Airway epithelial cell (primary cell): ENCODE measurements at places on chromosomes 16 and 17. TPM values are rescaled to one million over a fixed set of nuclear protein-coding genes. Genes with fewer than 3 reads are reported as not detected.

TMEM238L gene
- total RNA-seq, result not detected in 2 replicates

CSH1 gene
- not detected in 2 replicates for total RNA-seq

PTX4 gene
- total RNA-seq, result not detected in 2 replicates

WNT3 gene
- 0.60 and 1.1 TPM in 2 replicates for total RNA-seq

TP53TG3C gene
- not detected in 2 replicates for total RNA-seq

ARHGAP44 gene
- 1.3 and 1.9 TPM in 2 replicates for total RNA-seq

NPIPA3 gene
- total RNA-seq, result not detected in 2 replicates

SALL1 gene
- 0.09 TPM in 1 of 2 replicates, not detected in the other for total RNA-seq

CORO7 gene
- total RNA-seq, result 12.4 and 19.3 TPM in 2 replicates

TPSAB1 gene
- not detected in 2 replicates for total RNA-seq

CACNG5 gene
- total RNA-seq, result not detected in 2 replicates

TRPV3 gene
- total RNA-seq, result 2.0 and 4.9 TPM in 2 replicates

HCRT gene
- not detected in 2 replicates for total RNA-seq

CCL17 gene
- total RNA-seq, result not detected in 2 replicates

TPSB2 gene
- total RNA-seq, result not detected in 2 replicates

SLFN14 gene
- total RNA-seq, result not detected in 2 replicates

ERN1 gene
- total RNA-seq, result 7.7 and 10.6 TPM in 2 replicates

MRC2 gene
- 41.5 and 50.9 TPM in 2 replicates for total RNA-seq

FOXJ1 gene
- total RNA-seq, result not detected in 2 replicates

CPD gene
- 71.0 and 119 TPM in 2 replicates for total RNA-seq

ULK2 gene
- 4.2 and 8.3 TPM in 2 replicates for total RNA-seq

PYY gene
- total RNA-seq, result not detected in 2 replicates

HIGD1B gene
- not detected in 2 replicates for total RNA-seq

LRRC75A gene
- total RNA-seq, result not detected in 2 replicates

PSMC3IP gene
- 9.8 and 13.4 TPM in 2 replicates for total RNA-seq

ITGB3 gene
- 0.85 and 0.88 TPM in 2 replicates for total RNA-seq

TXNDC11 gene
- total RNA-seq, result 30.3 and 31.5 TPM in 2 replicates

PRSS36 gene
- total RNA-seq, result 0.07 TPM in 1 of 2 replicates, not detected in the other

SCNN1B gene
- total RNA-seq, result 2.7 and 4.8 TPM in 2 replicates

WBP2 gene
- total RNA-seq, result 39.0 and 54.4 TPM in 2 replicates

TMEM114 gene
- total RNA-seq, result not detected in 2 replicates

HSD17B1 gene
- total RNA-seq, result 5.7 and 9.3 TPM in 2 replicates

HOXB1 gene
- not detected in 2 replicates for total RNA-seq

SAMD14 gene
- total RNA-seq, result 0.21 TPM in 1 of 2 replicates, not detected in the other

UMOD gene
- not detected in 2 replicates for total RNA-seq

LPO gene
- total RNA-seq, result not detected in 2 replicates

PRCD gene
- total RNA-seq, result 0.35 and 1.6 TPM in 2 replicates

IGF2BP1 gene
- 3.4 and 4.4 TPM in 2 replicates for total RNA-seq

ZACN gene
- not detected in 2 replicates for total RNA-seq

ANKRD40CL gene
- total RNA-seq, result not detected in 2 replicates

ATP2C2 gene
- 12.9 and 20.0 TPM in 2 replicates for total RNA-seq

FOXN1 gene
- 2.7 and 11.1 TPM in 2 replicates for total RNA-seq

MT1A gene
- not detected in 2 replicates for total RNA-seq

REXO5 gene
- 4.2 and 9.8 TPM in 2 replicates for total RNA-seq

SPATA2L gene
- 14.0 and 23.2 TPM in 2 replicates for total RNA-seq

RNF40 gene
- total RNA-seq, result 66.8 and 76.7 TPM in 2 replicates

ABCC6 gene
- not detected in 2 replicates for total RNA-seq

PRKCB gene
- total RNA-seq, result not detected in 2 replicates
